ENCODE measurements at places on chromosomes 5 and 9.
A peak's percentile ranks its signal among the peaks of the same experiment; 100 is the strongest.

DNA sequence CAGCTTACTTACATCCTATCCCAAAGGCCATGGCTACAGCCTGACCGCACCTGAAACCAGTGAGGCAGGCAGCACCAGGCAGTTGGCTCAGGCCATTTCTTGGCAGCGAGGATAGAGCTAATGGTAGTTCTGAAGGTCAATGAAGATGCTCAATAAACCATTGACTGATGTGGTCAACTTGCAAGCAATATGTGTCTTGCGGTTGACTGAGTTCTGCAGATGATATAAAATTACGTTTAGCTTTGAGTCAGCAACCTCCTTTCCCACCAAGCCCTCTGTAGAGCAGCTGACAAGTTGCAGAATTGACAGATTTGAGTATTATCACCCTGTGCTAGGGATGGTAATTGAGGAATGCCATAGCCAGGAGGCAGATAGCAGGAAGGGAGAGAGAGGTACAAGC, 189.0 kb upstream of the PUM3 start:
- DNase-seq: no peak

DNA sequence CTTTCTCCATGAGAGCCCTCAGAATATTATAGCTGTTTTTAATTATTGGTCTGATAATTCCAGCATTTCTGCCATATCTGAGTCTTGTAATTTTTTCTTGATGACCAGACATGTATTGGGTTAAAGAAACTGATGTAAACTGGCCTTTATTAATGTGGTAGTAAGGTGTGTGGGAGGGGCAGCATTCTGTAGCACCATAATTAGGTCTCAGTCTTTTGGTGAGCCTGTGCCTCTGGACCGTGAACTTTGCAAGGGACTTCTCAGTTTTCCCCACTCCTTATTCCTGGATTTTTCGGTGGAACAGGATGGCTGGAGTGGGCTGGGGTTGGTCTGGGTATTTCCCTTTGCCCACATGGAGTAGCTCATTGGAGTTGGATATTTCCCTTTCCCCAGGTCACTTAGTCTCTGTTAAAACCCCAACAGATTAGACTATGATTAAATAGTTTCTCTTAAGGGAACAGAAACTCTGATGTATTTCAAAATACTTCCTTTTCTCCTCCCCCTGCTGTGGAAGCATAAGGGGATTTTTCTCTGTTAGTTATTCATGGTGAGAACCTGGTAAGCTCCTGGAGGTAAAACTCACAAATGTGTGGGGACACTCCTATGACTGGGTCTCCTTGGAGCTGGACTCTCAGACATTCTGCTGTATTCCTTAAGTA, 52.4 kb downstream of the FSD1L start:
- peak; percentile 16 for DNase-seq

- no peak for DNase-seq
Observed at GRCh38 chr5:178074266-178074952, 38.9 kb upstream of the N4BP3 start.

- peak; percentile 43 for DNase-seq
Observed at GRCh38 chr5:132776131-132776937, 705 bp downstream of the SEPTIN8 start.

GRCh38 chr9:108889649-108890067, 27.6 kb downstream of the ACTL7A start:
- peak; percentile 55 for DNase-seq

DNA sequence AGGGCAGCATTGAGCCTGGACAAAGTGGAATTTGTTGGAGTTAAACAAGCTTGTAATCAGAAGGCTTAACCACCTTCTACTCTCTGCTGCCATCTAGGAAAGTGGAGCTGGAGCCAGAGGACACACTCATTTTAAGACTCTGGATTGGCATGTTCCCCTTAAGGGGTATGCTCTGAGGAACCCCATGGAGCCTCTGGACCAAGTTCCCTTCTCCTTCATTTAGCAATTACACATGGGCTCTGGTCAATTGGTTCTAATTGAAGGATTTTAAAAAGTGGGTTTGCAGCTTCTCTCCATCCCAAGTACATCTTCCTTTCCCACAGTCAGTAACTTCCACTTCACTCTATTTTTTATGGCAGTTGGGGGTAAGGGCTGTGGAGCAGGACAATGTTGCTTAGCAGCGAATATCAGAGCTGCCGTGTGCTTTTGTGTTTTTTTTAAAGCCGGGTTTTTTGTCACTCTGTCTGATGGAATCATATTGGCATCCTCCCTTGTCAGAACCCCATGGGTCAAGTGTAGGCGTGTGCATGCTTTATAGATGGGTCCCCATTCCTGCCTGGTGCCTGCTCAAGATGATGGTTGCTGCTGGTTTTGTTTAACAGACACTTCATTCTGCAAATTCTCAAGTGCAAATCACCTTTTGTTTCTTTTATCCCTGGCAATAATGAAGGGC, 330.7 kb upstream of the ADAMTSL1 start:
- DNase-seq: peak; percentile 37

- no peak for DNase-seq
Observed at GRCh38 chr9:114389612-114390368, 2.0 kb upstream of the AKNA start.

DNA sequence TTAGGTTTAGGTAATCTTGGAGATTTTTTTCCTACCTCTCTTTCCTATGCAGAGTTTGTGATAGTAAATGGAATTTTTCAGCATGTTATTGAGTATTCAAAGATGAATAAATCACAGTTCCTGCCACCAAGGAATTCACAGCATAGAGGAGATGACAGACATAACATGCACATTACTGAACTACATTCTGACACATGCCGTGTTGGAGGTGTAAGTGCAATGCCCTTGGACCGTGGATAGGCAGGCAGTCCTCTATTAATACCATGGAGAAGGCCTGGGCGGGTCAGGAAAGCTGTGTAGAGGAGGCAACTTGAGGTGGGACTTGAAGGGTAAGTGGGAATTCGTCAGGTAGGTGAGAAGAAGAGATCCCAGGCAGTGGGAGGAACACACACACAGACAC, 43.9 kb downstream of the MCCC2 start:
- no peak for DNase-seq

- DNase-seq: no peak
Observed at GRCh38 chr5:95022967-95023695, 261.8 kb downstream of the MCTP1 start.

DNA sequence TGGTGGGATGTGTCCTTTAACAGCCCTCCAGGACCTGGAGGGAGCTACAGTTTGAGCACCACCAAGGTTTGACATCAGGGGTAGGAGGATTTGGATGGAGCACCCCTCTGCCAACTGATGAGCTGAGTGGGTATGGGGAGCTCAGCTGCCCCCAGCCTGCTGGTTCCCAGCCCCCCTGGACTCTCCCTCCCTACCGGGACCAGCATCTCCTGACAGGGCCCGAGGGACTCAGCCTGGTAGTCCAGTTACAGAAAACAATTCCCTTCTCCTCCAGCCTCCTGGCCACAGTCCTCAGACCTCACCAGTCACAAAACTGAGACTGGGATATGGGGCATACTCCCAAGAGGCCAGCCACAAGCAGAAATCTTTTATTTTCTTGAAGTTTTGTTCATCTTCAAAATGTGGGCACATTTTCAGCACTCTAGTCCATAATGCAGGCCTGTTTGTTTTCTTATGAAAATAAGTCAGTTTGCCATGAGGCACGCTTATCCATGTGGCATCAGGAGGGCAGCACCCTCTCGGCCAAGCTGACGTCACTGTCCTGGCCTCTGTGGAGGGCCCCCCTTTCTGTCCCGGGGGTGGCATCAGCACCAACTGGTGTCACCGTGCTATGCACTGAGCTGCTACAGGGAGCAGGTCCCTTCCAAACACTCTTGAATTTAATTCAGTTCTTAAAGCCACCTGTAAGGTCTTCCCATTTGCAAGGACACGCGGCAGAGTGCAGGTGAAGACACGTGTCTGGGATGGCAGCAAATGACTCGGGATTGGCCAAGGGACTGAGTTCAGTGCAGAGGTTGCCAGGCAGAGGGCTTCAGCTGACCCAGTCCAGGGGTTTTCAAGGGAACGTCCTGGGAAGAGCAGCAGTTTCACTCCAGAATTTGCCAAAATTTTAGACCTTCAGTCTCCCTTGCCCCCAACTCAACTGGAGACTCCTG, 187.6 kb downstream of the GADD45G start:
- DNase-seq: no peak

- peak; percentile 37 for DNase-seq
Observed at GRCh38 chr9:13447843-13448422, 168.4 kb upstream of the MPDZ start.

DNA sequence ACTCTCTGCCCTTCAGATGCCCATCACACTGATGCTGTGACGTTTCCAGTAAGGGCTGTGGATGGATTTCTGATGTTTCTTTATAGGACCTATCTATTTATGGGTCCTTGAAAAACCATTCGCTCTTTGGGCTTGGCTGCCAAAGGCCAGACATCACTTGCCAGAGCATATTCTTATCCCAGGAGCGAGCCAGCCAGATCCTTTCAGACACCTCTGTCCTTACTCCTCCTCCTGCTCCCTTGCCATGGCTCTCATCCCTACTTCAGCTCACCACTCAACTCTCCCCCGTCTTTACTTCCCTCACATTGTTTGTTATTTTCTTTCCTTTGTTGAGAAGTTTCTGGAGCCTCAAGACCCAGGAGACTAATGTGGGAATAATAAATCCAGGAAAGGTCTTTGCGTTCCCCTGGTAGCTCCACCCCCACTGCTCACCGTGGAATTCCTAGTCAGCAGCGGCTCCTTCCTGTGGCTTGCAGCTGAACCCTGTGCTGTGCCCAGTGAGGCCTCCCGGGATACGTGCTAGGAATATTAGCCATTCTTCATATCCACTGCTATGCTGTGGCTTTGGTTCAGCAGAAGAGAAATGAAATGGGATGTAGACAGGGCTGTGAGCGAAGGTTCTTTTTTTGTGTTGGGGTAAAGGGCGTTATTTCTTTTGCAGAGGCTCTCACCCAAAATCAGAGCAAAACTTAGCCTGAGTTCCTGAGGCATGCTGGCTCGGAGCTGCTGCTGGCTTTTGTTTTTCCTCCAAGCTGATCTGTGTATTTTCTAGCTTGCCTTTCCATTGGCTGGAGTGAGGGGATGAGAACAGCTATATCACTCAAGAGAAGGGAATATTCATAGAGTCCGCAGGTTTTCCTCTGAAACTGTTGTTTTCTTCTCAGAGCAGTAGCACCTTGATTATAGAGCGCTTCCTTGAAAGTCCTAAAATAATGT, 171.1 kb downstream of the SAXO1 start:
- DNase-seq: peak; percentile 72

- DNase-seq: peak; percentile 7
Observed at GRCh38 chr5:130912088-130912487, 253.0 kb downstream of the HINT1 start.

- DNase-seq: no peak
Observed at GRCh38 chr5:178883815-178884430, 11.8 kb upstream of the ZFP2 start.

DNA sequence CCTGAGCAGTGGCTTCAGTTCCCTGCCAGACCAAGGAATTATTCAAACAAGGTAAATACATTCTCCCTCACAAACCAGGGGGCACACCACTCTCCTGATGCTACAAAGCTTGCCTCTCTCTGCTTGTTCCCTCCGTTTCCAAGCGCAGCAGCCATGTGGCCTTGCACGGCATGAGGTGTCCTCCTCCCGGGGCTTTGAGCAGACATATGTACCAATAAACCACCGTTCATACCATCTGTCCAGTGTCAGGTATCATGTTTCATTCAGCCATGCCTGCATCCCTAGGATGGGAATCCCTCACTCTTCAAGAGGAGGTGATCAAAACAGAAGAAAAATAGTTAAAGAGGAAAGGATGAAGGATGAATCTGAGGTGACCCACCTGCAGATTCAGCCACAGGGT, 282.7 kb downstream of the ENC1 start:
- no peak for DNase-seq

DNA sequence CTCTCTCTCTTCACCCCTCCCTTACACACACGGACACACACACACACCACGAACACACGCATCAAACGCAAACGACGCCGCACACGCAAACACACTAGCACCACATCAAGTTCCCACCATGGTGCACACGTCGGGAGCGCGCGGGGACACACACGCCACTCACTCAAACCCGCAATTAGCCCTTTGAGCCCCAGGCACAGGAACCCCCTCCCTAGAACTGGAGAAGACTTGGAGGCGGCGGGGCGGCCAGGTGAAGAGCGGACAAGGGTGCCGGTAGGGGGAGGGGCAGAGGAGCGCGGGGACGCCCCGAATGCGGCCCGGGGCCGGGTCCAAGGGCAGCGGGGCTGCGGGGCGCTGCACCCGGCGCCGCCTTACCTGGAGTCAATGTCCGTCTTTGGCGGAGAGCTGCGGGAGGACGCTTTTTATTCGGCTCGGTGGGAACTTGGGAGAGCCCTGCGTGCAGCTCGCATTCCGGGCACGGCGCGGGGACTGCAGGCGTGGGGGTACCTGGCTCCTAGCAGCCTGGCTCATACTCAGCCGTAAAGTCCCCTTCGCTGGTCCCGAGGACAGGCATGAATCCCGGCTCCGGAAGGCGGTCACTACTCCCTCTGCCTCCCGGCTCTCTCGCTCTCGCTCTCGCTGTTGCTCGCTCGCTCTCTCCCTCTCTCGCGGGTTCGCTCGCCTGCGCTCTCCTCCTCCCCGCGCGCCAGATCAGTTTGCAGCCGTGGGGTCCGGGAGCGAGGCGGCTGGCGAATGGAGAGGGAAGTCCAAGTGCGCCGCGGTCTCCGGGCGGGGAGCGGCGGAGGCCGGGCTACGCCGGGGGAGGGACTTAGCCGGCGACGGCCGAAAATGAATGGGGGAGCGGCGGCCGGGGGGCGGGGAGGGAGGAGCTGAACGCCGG, at the start of gene BRINP1:
BRINP1 (minus strand) TSS at position 755 of the 901 bp plus-strand sequence. CDS start 56,080 bp downstream, outside the sequence.
- peak; percentile 14 for DNase-seq

DNA sequence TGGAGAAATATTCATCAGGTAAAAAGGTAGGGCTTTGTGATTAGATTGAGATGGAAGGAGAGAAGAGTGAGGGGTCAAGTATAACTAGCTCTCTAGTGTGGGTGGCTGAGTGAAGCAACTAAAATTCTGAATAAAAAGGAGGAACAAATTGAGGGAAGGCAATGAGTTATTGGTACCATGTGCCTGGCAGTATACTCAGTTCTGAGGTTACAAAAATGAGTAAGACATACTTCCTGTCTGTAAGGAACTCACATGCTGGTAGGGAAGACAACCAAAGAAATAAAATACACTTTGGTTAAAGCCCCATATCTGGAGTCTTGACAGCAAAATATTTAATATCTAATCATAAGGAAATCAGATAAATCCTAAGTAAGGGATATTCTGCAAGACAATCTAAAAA, 476.8 kb upstream of the C9orf72 start:
- DNase-seq: no peak

- DNase-seq: peak; percentile 75
Observed at GRCh38 chr5:16736158-16736995, 119.6 kb upstream of the RETREG1 start.
